Hepatocyte (in vitro differentiated cells): ENCODE measurements at places on chromosomes 1 and 21. TPM values are rescaled to one million over a fixed set of nuclear protein-coding genes. Genes with fewer than 3 reads are reported as not detected.

The PLA2G2F gene
- polyA plus RNA-seq = not detected in 2 replicates

The ZNF695 gene
- polyA plus RNA-seq = 1.7 and 2.0 TPM in 2 replicates

DNA sequence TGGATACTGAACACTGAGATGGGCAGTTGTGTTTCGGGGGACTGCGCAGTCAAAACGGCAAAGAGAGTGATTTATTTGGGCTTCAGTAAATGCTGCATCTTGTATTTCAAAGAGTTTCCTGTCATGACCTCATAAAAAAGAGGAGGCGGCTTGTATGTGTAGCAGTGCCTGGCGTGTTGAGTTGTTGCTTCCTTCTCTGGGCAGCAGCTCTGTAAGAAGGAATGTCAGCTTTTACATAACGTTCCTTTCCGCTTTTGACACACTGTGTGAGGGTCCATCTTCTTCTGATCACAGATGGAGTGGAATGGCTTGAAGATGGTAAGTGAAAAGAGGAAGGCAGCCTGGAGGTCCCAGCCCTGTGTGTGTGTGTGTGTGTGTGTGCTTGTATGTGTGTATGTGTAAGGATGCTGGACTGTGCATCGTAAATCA lies 941 bp downstream of the ELAVL4 start:
- DNase-seq = no peak

DNA sequence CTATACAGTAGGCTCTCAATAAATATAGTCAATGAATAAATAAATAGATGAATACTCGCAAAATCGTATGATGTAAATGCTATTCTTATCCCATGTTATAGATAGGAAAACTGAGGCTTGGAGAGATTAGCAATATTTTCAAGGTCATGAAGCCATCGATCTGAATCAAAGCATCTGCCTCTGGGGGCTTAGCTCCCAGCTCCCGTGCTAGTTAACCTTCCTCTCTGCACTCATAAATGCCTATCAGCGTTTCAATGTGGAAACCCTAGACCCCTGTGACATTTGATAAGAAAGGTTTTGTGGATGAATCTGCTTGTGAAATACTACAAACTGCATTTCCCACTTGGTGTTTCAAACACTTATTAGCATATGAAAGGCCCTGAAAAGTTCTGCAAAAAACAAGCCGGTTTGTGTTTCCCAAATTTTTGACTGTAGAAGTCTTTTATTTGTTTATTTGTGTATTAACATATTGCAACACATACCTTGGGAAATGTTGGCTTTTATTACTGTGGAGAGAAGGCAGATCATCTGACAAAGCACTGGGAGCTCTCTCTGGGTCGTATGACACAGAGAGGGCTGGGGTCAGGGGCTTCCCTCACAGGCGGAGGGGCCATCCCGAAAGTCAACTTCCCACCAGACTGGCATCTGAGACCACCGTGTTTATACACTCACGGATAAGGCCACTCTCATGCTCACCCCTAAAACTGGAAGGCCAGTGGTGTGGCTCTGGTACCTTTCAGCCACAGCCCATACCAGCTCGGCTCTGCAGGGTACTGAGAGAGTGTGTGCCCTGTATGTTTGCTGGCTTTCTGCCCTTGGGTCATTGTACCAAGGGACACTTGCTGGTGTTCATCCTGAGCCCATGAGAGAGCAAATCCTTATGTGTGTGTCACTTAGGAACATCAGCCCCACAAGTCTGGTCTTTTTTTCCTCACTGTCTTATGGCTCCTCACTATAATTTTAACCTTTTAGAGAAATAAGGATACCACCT lies 993 bp upstream of the PROK1 start:
- DNase-seq = no peak

DNA sequence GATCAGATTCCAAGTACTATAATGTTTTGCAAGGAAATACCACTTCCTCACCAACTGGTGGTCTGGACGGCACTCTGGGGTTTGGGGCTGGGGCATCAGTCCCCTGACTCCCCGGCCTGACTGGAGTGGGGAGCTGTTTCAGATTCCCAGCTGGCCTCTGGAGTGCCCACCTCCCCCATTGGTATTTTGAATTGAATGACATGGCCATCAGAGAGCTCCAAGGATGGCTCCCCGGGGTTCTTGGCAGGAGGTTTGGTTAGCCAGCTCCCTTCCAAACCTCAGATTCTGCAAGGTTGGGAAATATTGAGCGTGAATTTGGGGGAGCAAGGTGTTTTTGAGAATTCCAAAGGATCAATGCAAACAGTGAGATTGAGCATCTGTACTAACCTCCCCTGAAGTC lies 2.2 kb upstream of the INAVA start:
- DNase-seq = no peak

GRCh38 chr21:44301961-44302406 lies 2.1 kb downstream of the PFKL start:
- no peak for DNase-seq
